ENCODE measurements at places on chromosomes 12 and 14.

- DNase-seq, result no peak
These were observed 110.9 kb downstream of the ALG10B start for GRCh38 chr12:38427442-38427841.

GRCh38 chr14:103848175-103849077 lies 1.1 kb upstream of the PPP1R13B start:
- no peak for DNase-seq

GRCh38 chr12:4526923-4527546 lies 11.7 kb upstream of the RAD51AP1 start:
- no peak for DNase-seq

GRCh38 chr12:49796606-49797448 lies 31.4 kb downstream of the NCKAP5L start:
- DNase-seq, result no peak

DNA sequence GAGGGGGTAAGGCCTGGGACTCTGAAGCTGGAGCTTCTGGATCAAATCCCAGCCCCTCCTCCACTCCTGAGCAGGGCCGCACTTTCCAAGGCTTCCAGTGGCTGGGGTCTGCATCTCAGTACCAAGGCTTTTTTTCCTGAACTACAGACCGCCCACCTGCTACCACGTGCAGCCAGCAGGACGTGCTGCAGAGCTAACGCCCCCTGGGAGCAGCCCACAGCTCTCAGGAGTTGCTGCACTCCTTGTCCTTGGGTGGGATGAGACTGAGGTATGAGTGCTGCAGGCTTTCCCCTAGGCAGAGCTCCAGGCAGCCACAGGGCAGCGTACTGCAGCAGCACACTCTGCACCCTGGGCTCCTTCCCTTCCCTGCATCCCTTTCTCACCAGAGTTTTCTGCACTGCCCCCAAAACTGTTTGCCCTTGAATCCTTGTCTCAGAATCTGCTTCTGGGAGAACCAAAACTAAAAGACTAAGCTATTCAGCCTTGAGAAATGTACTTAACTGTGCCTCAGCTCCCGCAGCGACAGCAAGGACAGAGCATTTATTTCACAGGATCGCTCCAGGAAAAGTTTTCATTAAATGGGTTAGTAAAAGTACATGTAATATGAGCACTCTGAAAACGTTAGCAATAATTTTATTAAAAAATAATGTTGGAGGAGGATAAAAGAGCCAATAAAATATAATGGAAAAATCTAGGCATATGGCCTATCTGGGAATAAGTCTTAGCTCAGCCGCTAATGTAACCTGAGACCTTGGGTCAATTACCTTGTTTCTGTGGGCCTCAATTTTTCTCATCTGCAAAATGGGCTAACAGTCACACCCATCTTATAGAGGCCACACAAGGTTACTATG lies 25.5 kb downstream of the RBM19 start:
- DNase-seq, result no peak

DNA sequence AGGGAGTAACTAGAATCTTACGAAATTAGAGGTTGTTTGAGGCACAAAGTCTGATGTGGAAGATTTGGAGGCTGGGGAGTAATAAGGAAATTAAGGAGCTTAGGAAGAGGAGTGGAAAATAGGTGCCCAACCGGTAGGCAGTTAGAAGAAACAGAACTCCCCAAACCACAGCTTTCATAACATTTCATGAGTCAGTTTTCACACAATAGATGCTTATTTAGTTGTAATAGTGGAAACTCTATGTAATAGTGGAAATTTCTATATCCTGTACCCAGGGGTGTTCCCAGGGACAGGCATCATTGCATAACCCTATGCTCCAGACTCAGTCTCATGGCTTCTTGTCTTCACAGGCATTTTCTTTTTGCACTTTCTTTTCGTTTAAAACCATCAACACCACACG lies 8.3 kb downstream of the C3AR1 start:
- no peak for DNase-seq

GRCh38 chr12:89636776-89637160 lies 71.9 kb downstream of the ATP2B1 start:
- DNase-seq, result no peak

DNA sequence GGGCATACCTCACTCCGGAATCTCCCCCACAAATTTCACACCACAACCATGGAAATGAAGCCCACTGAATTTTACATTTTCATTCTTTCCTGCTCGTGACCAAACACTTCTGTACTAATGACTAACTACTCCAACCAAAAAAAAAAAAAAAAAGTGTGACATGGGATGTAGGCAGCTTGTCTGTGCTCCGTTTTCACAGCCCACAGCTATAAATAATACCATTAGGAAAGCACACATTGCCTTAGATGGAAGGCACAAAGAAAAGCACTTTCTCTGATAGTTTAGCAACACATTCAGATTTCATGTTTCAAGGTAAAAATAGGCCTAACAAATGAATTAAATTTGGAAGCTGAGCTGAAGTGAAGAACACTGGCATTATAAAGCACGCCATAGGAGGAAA lies 42.5 kb downstream of the DUSP6 start:
- no peak for DNase-seq

DNA sequence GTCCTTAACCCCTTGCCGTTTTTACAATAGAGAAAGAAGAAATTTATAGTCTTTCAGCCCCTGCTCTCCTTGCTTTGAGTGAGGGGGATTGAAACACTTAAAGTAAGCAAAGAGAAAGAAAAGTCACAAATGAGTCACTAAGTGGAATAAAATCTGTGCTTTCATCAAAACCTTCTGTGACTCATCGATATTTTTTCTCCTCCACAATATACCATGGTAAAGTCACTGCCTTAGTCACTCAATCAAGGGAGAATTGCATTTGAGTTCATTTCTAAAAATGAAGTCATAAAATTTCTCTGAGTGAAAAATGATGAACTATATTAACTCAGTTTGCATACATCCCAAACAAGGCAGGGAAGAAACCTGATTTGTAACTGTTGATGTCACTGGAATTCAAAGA lies 470.3 kb downstream of the FOXG1 start:
- no peak for DNase-seq

- no peak for DNase-seq
These were observed 102.5 kb upstream of the ATF7IP start for GRCh38 chr12:14262771-14263511.

DNA sequence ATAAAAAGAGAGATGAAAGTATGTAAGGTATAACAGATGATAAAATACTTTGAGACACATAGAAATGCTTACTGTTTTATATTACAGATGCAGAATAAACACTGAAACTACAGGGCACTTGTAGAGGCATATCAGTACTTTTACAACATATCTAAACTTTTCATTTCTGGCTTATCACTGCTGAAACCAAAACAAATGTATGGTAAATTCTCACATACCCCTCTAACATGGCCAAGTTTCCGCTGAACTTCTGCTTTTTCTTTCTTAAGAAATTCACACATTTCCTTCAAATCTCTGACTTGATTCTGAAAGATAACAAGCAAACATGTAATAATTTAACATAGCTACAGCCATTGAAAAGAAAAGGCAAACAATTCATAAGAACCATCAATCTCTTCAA lies 33.3 kb upstream of the C12orf50 start:
- no peak for DNase-seq

DNA sequence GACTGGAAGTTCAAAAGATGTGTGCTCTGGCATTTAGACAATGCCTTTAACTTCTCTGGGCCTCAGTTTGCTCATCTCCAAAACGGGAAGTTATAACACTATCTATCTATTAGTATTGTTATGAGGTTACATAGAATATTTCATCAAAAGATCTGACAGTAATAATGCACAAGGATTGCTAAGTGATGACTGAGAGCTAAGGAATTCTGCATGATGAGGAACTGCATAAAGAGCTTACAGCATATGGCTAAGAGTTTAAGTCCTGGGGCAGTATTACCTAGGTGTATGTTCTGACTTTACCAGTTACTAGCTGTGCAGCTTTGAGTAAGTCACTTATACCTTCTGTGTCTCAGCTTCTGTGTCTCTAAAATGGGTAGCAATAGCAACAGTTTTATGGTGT lies 160.1 kb upstream of the TMPO start:
- DNase-seq, result no peak
